Activated CD4-positive, alpha-beta T cell treated with anti-CD3 and anti-CD28 coated beads for 36 hours (primary cell): ENCODE measurements at places on chromosomes 12 and 14.

DNA sequence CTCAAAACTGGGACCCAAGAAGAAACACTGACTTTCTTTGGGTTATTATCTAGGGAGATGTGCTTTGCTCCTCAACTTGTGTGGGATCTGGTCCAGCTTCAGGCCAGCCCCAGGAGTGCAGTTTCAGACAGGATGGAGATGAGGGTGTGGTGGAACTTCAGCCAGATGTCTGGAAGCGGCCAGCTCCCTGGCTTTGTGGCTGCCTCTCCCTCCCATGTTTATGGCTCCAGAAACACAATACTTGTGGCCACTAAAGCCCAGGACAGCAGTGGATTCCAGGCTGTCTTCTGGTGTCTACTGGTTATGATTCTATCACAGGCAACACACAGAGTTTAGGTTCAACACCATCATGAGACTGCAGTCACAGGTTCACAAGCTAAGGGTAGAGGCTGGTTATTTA is 44.2 kb upstream of the EMP1 start:
- no peak for DNase-seq
- no peak overlapping the region for H3K4me3 ChIP-seq
- H3K27ac ChIP-seq = no peak overlapping the region
- no peaks in the 10 kb centered on the region for H3K36me3 ChIP-seq

- peaks cover 22% of the 10 kb centered on the region for H3K36me3 ChIP-seq
- H3K4me3 ChIP-seq = no peak overlapping the region
- H3K4me1 ChIP-seq = peaks cover 73% of the 10 kb centered on the region
- no peak overlapping the region for H3K27ac ChIP-seq
- DNase-seq = no peak
These were observed 18.9 kb downstream of the SYNE3 start for GRCh38 chr14:95497561-95498011.

GRCh38 chr14:83184531-83184930 is 1650.9 kb upstream of the SEL1L start:
- H3K27me3 ChIP-seq = no peaks in the 10 kb centered on the region
- H3K36me3 ChIP-seq = no peaks in the 10 kb centered on the region
- H3K4me1 ChIP-seq = no peaks in the 10 kb centered on the region
- no peak overlapping the region for H3K27ac ChIP-seq
- no peak overlapping the region for H3K4me3 ChIP-seq
- no peak for DNase-seq

DNA sequence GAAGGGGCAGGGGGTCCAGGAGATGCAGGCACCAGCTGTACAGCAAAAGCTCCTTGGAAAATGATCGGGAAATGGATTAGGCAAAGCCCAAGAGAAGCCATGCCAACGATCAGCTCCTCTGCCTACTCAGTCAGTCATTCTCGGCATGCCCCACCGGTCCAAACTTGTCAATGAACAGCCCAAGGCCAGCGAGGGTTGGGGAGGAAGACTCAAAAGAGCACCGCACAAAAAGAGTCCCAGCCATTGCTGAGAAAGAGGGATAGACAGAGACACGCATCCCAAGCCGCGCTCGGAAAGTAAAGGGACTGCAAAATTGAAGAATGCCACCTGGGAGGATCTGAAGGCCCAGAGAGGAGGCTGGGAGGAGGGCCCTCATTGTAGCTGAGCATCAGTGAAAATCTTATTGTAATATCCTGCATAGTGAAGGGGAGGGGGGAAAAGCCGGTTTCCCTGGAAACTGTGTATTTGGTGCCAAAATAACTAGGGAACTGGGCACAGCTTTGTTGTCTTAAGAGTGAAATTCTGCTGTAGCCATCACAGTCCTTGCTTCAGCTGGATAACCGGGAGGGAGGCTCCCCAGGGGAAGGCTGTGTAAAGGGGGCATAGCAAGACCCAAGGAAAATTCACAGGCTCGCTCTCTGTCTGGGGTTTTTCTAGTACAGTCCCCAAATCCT is 4.7 kb downstream of the KDM2B start:
- H3K36me3 ChIP-seq = peaks cover 12% of the 10 kb centered on the region
- no peak for DNase-seq
- H3K4me3 ChIP-seq = no peak overlapping the region

DNA sequence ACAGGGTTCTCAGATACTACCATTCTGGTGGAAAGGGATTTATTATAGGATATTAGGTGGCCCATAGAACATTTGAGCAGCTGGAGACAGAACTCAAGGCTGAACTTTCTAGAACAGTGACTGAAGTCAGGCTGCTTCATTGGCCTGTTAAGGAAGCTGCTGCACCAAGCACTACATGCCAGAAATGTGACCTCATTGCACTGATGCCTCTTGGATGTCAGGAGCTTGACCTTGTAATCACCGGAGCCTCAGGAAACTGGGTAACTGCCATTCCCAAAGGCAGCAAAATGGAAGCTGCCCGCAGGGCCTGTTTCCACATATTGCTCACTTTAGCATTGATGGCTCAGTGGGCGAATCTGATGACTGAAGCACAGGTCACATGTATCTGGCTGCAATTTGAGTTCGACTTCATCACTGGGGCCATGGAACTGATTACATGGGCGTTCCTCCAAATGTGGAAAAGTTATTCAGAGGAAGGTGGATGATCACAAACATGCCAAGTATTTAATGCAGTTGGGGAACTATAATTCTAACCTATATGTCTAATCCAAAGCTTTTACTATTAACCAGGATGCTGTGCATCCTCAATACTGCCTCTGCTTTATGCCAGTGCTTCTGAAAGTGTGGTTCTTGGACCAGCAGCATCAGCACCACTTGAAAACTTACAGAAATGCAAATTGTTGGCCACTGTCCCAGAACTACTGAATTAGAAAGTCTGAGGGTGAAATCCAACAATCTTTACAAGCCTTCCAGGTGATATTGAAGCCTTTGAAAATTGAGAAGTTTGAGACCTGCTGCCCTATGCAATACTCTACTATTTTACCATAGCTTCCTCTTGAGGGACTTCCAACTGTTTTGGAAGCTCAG is 337.2 kb upstream of the NAV3 start:
- no peaks in the 10 kb centered on the region for H3K4me1 ChIP-seq
- H3K36me3 ChIP-seq = no peaks in the 10 kb centered on the region
- no peaks in the 10 kb centered on the region for H3K27me3 ChIP-seq
- no peak for DNase-seq
- H3K27ac ChIP-seq = no peak overlapping the region

- peaks cover 10% of the 10 kb centered on the region for H3K27me3 ChIP-seq
- H3K4me1 ChIP-seq = no peaks in the 10 kb centered on the region
- H3K4me3 ChIP-seq = no peak overlapping the region
- H3K36me3 ChIP-seq = no peaks in the 10 kb centered on the region
These were observed 40.5 kb upstream of the USP44 start for GRCh38 chr12:95591731-95592130.
